Activated naive CD8-positive, alpha-beta T cell treated with anti-CD3 and anti-CD28 coated beads, Interleukin-2, amount 50 U/mL, for 16 hours (primary cell): ENCODE measurements at places on chromosomes 3 and 15.

DNA sequence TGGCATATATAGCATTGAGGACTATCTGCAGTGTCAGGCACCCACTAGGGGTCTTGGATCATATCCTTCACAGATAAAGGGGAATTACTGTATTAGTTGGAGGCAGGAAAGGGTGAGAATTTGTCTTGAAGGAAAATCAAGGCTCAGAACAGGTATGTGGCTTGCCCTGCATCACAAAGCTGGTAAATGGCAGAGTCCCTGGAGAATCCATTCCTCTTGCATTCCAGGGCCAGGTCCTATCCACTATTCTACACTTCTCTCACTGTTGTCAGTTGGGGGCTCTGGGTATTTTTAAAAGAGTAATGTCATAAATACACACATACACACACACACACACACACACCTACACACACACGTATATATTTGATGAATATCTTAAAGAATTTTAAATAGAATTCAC, 19.8 kb upstream of the FGF12 start:
- no peak for DNase-seq

- no peak for DNase-seq
These were observed 79.0 kb upstream of the RASGRF1 start for GRCh38 chr15:79169526-79170133.

DNA sequence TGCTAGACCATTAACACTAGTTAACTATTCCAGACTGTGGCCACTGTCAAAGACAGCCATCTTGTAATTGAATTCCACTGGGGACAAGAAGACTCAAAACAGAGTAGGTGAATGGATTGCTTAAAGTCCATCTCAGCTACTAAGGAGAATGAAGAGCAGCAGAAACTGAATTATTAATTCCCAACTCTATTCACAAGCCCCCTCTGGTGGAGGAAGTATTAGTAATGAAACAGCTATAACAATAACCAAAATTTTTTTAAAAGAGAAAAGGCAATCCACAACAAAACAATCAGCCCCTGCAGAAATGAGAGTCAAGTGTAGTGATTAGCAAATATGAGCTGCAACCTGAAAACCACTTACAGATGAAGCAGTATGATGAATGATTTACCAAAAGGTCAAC, 302.8 kb downstream of the FHIT start:
- DNase-seq, result no peak

DNA sequence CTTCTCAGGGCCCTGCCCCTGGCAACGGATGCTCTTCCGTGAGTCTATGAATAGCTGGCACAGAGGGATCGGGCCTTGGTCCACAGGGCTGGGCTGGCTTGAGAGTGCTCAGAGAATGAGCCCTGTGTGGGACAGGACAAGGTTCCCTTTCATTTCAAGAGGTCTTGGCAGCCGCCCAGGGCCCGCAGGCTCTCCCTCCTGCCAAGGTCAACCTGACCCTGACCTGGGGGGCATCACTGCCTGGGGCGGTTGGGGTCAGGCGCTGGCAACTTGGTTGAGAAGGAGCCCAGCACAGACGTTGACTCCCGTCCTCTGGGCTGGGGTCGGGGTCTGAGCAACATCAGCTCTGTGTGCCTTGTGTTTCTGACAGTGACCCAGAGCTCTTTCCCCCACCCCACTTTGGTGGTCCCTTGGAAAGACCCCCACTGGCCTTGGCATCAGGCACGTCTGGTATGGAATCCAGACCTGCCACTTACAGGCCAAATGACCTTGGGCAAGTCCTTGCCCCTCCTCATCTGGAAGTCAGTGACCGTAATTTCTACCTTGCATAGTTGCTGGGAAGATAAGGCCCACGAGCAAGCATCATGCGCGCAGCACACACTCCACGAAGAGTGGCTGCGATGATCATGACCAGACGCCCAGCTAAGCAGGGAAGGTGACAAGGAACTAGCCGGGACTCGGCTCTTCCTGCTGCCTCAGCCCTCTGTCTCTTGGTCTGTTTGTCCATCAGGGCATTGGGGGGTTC, 36.4 kb downstream of the EPHB3 start:
- DNase-seq, result no peak

- no peak for DNase-seq
These were observed 262.1 kb upstream of the TBL1XR1 start for GRCh38 chr3:177459401-177459800.

DNA sequence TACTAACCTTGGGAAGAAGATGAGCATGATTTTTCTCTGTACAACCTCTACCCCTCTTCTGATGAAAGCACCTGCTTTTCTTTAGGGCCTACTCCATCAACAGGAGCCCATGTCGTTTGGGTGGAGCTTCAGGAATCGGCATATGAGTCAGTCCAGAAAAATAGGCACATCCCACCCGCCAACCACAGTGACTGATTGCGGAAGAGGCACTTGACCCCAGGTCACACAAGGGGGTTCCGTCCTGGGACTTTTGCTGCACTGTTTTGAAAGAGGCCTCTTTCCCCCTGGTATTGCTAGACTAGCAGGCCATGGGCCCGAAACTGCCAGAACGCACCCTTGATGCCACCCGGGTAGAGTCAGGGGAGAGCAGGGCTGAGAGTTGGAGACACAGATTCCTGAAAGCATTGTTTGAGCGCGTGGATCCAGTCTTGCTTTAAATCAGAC, 19.3 kb upstream of the NRROS start:
- no peak for DNase-seq

DNA sequence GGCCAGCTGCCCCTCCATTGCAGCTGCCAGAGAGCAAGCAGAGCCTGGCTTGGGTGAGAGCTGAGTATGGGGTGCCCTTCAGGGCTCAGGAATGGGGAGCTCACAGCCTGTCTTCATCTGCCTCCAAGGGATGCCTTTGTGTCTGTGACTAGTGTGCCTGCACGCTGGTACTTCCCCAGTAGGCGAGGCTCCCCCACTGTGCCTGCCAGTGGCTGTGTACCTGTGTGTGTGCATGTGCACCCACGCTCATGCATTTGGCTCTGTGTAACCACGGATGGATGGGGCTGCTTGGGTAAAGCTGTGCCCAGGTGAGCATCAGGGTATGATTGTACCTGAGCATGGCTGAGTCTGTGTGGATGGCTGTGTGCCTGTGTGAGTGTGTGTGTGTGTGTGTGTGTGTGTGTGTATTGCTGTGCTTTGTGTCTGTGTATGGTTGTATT, 2.3 kb upstream of the GRM2 start:
- no peak for DNase-seq

- DNase-seq, result no peak
These were observed 64.5 kb upstream of the LRIG1 start for GRCh38 chr3:66565301-66565700.

DNA sequence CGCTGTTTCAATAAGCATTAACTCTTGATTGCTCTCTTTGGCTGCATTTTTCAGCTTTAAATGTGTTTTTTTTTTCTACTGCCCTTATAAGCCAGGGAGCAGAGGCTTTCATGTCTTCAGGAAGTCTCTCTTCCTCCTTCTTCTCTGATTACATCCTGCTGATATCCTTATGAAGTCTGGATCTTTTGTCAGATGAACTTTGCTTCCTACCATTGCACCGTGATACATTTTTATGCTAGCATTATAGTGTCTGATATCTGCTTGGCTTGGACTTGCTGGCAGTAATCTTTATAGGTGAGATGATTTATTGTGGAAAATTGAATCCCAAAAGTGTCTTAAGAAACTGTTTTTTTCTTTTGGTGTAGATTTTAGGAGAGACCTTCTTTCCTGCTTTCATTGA, 160.4 kb upstream of the CFAP20DC start:
- no peak for DNase-seq

- DNase-seq, result no peak
These were observed 2.2 kb downstream of the NPTN start for GRCh38 chr15:73630921-73631362.

DNA sequence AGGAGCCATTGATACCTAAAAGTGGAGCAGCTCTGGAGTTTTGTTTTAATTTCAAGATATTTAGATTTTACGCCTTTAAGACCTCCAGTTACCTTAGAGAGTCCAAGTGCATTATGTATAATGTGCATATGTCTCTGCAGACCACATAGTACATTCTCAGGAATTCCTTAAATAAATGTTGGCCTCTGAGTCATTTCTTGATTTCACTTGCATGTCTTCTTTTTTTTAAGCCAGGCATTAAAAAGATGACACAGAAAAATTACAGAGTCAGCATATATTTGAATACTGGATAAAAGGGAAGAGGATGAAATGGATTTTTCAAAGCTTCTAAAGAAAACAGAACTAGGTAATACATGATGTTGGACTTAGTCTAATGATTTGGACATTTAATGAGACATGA, 125.2 kb downstream of the TMCO5A start:
- DNase-seq, result no peak

DNA sequence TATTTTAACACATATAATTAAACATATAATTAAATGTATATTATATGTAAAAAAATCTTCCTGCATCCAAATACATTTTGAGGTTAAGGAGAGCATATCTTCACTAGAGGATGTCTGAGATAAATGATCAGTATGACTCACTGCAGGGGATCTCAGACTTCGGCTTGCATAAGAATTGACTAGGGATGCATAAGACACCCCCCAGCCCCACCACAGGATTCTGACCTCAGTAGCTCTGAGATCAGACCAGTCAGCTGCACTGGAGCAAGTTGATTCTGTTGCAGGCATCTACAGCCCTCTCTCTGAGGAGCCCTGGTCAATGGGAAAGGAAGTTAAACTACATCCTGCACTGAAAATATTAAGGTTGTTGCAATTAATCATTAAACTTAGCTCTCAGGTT, 29.0 kb upstream of the TBC1D21 start:
- DNase-seq, result no peak

- DNase-seq, result no peak
These were observed 563.8 kb downstream of the TBL1XR1 start for GRCh38 chr3:176633511-176633910.

DNA sequence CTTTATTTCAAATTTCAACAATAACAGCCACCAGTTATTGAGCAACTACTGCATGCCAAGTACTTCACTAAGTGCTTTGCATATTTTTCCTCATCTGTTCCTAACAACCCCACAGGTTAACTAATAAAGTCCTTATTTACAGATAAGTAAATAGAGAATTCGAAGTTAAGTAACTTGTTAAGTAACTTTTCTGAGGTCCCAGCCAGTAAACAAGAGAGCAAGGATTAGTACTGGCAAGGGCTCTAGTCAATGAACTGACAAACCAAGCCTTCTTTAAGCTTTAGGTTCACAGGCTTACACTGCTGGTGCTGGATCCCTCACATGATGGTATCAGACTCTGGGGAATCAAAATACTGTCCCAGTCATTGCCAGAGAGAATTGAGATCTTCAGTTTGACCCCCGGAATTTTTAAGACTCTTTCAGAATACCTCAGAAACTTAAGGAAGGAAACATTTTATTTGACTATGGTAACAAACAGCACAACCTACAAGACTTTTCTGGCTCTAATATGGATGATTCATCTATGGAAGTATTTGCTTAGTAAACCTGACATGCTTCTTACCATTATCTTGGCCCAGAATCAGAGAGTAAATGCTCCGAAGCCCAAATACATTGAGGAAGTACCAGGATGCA, 16.5 kb downstream of the EMC3 start:
- DNase-seq, result no peak

DNA sequence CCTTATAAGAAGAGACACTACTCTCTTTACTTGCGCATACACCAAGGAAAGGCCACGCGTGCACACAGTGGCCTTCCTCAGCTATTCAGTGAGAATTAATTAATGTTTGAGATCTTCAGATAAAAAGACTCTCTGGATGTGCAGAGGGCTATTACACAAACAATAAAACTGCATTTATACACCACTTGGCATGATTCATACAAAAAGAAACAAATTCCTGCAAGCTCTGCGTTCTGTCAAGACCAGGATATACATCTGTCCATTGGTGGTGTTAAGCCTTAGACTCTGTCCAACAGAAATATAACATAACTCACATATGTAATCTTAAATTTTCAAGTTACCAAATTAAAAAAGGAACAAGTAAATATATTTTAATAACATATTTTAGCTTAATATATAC, 55.2 kb upstream of the TSC22D2 start:
- no peak for DNase-seq

- DNase-seq, result no peak
These were observed 8.5 kb downstream of the POC1A start for GRCh38 chr3:52145736-52146110.
